ENCODE measurements at places on chromosomes 1 and 21.
A peak's percentile ranks its signal among the peaks of the same experiment; 100 is the strongest.

- H3K4me3 ChIP-seq: no peak overlapping the region
- H3K27me3 ChIP-seq: no peaks in the 10 kb centered on the region
- H3K36me3 ChIP-seq: no peaks in the 10 kb centered on the region
- DNase-seq: peak; percentile 31
- H3K4me1 ChIP-seq: peaks cover under 1% of the 10 kb centered on the region
- no peak overlapping the region for H3K27ac ChIP-seq
Measured at GRCh38 chr1:30315185-30315960, 408.0 kb downstream of the MATN1 start.

DNA sequence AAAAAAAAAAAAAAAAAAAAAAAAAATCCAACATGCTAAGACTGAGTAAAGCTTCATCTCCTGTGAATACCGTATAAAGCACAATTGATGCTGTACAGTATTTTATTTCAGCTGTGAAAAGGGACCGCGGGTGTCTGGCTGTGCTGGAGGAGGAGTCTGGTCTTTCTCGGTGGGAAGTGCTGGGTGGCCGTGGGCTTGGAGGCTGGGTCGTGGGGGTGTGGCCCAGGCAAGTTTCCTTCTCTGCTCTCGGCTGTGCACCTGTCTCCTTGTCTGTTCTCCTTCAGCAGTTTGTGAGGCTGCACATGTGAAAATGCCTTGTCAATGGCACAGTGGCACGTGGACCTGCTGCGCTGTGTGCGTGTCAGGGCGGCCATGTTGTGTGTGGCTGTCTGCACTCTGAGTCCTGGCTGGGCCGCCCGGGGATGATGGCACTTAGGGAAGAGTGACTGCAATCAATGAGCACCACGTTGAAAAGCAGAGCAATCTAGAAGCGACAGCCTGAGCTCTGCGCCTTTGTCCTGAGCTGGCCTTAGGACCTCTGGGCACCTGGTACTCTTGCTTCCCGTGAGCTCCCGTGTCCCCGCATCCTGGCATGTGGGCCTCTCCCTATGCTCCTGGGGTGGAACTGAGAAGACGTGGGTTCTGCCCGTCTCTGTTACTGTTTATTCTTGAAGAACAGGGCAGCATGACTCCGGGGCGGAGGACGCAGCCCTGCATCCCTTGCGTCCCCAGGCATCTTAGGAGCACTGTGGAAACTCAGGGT, 14.5 kb downstream of the AGPAT3 start:
- peaks cover 8% of the 10 kb centered on the region for H3K36me3 ChIP-seq
- no peak for DNase-seq
- H3K4me1 ChIP-seq: peaks cover 16% of the 10 kb centered on the region
- H3K27ac ChIP-seq: no peak overlapping the region
- no peaks in the 10 kb centered on the region for H3K27me3 ChIP-seq
- no peak overlapping the region for H3K4me3 ChIP-seq

DNA sequence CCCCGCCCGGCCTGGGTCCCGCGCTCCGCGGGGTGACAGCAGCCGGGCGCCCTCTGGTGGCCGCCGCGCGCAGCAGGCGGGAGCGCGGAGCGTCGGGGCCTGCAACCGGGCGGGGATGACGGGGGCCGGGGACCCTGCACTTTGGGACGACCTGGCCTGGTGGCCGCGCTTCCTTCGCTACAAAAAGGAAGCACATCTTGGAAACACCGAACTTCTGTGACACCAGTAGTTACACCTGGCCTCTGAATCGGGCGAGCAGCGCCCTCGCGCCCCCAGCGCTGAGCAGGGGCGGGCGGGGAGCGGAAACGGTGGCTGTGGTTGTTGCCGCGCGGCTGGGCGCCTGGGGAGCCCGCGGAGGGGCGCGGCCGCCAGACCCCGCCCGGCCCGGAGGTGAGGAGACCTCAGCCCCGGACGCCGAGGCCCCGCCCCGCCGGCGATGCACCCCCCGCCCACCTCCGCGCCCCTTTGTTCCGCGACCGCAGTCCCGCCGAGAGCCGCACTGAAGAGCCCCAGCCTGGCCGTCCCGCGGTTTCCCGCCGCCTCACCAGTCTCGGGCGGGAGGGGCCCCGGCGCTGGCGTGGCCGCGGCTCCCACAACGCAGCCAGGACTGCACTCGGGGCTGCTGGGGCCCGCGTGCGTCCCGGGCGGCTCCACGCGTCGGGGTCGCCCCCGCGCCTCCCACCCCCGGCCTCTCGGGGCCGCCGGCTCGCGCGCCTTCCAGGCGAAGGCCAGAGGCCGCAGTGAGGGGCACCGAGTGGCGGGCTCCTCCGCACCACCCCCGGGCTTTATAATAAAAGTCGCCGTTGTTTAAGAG, 59.3 kb downstream of the H3-3A start:
- H3K36me3 ChIP-seq: no peaks in the 10 kb centered on the region
- H3K4me1 ChIP-seq: peaks cover 6% of the 10 kb centered on the region
- peak overlapping the region; percentile 84 for H3K27ac ChIP-seq
- H3K4me3 ChIP-seq: peak overlapping the region; percentile 72
- DNase-seq: peak; percentile 71

DNA sequence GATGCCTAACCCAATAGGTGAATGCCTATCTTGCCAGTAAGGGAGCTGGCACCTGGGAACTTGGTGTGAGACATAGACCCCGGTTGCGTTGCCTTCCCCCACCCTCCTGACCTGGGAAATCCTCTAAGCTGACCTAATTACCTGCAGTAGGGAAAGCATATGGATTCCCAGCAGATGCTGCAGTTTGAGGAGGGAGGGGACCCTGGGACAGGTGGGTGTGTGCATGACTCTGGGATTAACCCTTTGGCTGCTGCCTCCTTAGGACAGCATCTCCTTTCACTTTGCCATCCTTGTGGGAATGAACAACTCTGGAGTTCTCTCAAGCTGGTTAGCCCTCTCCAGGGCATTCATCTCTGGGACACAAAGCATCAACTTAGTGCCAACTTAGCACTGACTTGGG, 16.4 kb upstream of the NFASC start:
- H3K36me3 ChIP-seq: no peaks in the 10 kb centered on the region
- DNase-seq: no peak
- no peak overlapping the region for H3K27ac ChIP-seq
- H3K4me1 ChIP-seq: no peaks in the 10 kb centered on the region

DNA sequence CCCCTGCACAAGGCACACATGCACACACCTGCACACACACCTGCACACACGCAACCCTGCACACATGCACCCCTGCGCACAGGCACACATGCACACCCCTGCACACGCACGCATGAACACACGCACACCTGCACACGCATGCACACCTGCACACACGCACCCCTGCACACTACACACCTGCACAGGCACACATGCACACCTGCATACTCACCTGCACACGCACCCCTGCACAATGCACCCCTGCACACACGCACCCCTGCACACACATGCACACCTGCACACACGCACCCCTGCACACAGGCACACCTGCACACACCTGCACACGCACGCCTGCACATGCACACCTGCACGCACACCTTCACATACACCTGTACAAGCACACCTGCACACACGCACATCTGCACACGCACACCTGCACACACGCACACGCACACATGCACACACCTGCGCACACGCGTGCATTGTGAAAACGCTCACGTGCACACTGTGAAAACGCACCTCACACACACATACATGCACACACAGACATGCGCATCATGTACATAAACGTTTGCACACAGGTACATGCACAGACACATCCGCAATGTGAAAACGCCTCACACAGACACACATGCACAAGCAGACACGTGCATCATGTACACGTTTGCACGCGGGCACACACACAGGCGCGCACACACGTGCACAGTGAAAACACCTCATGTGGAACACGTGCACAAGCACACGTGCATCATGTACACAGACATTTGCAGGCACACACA, 8.2 kb downstream of the DVL1 start:
- H3K27ac ChIP-seq: no peak overlapping the region
- H3K27me3 ChIP-seq: no peaks in the 10 kb centered on the region
- no peak overlapping the region for H3K4me3 ChIP-seq
- DNase-seq: no peak
- H3K4me1 ChIP-seq: no peaks in the 10 kb centered on the region

DNA sequence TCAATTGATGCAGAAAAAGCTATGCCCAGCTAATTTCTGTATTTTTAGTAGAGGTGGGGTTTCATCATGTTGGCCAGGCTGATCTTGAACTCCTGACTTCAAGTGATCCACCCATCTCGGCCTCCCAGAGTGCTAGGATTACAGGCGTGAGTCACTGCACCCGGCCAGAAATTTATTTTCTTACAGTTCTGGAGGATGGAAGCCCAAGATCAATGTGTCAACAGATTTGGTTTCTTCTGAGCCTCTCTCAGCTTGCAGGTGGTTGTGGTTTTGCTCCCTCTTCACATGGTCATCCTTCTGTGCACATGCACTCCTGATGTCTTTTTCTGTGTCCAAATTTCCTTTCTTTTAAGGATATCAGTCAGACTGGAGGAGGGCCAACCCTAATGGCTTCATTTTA, 35.6 kb downstream of the SHCBP1L start:
- no peak for DNase-seq
- H3K36me3 ChIP-seq: no peaks in the 10 kb centered on the region
- H3K4me1 ChIP-seq: no peaks in the 10 kb centered on the region
- peaks cover 3% of the 10 kb centered on the region for H3K27me3 ChIP-seq
